T1000 (cell line): ENCODE measurements at places on chromosomes 11 and 22.

DNA sequence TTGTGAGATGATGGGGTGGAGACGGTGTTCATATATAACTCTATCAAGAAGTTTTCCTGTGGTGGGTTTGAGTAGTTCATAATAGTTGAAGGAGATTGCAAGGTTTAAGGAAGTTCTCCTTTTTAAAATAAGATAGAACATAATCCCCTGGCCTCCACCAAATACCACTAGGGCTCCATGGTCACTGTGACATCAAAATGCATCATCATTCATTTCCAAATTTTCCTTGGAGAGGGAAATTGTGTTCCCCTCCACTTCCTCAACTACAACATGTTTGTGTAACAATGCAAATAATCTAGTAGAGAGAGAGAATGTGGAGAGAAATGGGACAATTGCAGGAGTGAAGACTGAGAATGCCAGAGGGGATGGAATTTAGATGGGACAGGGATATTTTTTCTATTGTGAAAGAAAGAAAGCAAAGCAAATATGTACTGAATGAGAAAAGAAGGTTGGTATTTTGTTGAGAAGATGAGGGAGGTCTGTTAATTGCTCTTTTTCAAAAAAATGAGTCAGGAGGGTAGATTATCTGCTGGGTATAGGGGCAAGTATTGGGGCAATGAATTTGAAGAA lies 33.4 kb upstream of the ZBED5 start:
- no peak for DNase-seq

GRCh38 chr22:49943405-49943765 lies 17.2 kb upstream of the PIM3 start:
- DNase-seq: no peak

DNA sequence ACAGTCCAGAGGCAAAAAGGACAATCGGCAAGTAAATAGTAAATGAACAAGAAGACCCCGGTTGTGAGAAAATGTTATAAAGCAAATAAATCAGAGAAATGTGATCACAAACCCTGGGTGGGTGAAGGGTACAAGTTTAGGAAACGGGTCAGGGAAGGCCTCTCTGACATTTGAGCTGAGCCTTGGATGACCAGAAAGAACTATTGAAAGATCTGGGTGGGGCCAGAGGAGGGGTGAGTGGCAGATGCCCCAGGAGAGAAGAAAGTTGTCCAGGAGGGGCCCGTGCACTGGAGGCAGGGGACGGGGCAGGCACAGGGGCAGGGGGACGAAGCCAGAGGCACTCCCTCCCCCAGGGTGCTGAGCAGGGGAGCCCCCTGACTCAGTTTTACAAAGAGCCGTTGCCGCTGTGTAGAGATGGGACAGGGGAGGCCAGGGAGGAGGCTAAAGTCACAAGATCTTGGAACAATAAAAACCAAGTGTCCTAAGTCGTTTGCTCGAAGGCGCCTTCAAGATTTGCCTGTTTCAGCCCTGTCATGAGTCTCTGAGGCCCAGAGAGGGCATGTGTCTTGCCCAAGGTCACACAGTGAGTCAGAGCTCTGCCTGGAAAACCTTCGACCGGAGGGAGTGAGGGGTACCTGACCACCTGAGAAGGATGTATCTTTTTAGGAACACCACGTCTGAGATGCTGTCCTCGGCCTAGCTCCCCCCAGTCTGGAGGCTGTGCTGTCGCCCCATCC lies 10.8 kb upstream of the PDGFB start:
- no peak for DNase-seq

DNA sequence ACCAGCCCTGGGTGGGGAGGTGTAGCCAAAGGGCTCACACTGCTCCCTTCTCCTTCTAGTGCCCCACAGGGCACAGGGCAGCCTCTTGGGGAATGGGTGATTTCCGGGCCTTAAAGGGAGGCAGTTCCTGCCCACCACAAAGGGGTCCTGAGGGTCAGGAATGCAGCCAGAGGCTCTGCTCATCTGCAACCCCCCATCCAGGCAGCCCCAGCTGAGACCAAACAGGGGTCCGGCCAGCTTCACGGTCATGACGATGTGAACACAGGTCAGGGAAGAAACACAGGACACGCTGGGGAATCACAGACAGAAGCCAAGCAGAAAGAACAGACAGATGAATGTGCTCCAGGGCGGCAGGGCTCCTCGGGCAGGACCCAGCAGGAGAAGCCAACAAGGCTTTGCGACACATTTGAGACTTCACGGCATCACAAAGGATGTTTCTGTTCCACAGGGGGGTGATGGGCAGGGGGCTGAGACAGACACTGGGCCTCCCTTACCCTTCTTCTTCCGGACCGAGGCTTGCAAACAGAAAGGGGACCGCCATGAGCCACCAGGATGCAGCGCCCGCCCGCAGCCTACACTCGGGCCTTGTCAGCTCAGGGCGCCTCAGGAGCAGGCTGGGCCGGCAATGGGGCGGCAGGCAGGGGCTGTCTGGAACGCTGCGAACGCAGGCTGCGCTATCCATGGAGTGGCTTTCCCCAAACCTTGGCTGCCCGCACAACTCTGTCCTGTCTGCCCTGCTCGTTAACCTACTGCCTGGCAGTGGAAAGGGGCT lies 101.9 kb downstream of the CTTN start:
- DNase-seq: no peak

DNA sequence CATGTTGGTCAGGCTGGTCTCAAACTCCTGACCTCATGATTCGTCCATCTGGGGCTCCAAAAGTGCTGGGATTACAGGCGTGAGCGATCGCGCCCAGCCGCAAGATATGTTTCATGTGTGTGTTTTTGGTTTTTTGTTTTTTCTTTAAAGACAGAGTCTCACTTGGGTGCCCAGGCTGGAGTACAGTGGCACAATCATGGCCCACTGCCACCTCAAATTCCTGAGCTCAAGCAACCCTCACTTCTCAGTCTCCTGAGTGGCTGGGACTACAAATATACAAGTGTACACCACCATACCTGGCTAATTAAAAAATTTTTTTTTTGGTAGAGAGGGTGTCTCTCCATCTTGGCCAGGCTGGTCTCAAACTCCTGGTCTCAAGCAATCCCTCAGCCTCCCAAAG lies 8.4 kb downstream of the TIGD3 start:
- no peak for DNase-seq

- no peak for DNase-seq
These were observed 46.0 kb downstream of the DENND5A start for GRCh38 chr11:9219115-9219514.

DNA sequence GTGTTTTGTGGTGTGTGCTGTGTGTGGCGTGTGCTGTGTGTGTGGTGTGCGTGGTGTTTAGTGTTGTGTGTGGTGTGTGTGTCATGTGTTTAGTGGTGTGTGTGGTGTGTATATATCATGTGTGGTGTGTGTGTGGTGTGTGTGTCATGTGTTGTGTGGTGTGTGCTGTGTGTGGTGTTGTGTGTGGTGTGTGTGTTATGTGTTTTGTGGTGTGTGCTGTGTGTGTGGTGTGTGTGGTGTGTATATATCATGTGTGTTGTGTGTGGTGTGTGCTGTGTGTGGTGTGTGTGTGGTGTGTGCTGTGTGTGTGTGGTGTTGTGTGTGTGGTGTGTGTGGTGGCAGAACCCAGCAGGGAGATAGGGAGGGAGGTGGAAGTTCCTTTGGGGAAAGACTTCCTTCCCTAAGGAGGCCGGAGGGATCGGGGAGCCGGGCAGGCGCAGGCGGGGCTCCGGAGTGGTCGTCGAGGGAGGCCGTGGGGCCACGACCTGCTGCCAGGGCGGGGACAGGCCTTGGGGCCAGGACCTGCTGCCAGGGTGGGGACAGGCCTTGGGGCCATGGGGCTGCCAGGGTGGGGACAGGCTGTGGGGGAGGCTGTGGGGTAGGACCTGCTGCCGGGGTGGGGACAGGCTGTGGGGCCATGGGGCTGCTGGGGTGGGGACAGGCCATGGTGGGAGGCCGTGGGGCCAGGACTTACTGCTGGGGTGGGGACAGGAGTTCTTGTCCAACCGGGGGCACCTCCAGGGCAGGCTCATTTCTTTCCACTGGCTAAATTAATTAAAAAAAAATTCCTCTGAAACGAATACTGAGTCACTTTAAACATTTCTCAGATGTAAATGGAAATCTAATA lies 15.2 kb downstream of the PIM3 start:
- no peak for DNase-seq

GRCh38 chr11:34349882-34350281 lies 7.9 kb downstream of the ABTB2 start:
- DNase-seq: no peak

DNA sequence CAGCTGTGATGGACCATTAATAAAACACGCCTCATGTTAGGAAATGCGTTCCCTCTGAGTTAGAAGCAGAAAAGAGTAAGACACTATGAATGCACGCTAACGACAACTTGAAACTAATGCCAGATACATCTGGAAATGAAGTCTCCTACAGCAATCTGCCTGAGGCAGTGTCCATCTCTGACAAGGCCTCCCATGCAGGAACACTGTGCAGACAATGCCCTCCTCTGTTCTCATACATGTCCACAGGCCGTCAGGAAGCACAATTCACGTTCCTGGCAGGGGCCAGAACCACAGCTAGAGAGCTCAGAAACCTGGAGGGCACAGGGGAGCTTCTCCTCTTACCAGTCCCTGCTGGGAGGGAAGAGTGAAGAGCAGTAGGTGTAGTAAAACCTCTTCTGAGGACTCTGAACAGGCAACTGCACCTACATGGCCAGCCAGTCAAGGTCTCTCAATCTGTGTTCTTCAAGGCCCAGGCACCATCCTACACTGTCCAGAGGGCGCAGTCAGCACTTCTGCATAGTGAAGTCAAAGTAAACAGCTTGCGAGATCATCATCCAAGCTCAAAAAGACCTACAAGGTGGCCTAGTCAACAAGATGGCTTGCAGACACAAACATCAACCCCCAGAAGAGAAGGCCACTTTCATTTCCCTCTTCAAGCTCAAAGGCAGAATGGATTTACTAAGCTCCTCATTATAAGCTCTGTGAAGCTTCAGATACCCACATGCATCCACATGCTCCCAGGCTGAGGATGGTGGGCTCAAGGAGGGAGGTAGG lies 41.5 kb upstream of the CYP2D6 start:
- no peak for DNase-seq

- no peak for DNase-seq
These were observed 22.3 kb downstream of the RANGAP1 start for GRCh38 chr22:41263704-41264103.

DNA sequence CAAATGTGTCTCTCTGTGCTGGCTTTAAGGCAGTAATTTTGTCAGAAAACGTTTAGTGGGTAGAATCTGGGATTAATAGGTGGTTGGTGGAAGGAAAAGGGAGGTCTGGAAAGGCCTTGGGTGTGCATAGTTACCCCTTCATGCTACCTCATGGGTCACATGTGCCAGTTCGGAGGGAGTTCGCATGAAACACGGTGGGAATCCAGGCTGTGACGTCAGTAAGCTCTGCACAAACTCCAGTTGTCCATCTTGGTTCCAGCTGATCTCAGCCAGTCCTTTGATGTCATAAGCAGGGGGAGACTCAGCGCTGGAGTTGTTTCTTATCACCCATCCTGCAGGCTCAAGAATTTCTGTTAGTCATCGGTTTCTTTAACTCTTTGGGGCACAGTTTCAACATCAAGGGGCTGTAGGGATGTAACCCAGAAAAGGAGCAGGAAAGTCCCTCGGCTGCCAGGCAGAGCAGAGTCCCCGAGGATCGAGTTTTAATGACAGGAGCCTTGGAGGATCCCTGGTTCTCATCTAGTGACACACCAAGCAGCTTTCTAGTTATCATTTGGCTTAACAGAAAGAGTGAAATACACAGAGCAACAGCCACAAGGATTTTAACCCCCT lies 28.9 kb downstream of the MOV10L1 start:
- DNase-seq: no peak

DNA sequence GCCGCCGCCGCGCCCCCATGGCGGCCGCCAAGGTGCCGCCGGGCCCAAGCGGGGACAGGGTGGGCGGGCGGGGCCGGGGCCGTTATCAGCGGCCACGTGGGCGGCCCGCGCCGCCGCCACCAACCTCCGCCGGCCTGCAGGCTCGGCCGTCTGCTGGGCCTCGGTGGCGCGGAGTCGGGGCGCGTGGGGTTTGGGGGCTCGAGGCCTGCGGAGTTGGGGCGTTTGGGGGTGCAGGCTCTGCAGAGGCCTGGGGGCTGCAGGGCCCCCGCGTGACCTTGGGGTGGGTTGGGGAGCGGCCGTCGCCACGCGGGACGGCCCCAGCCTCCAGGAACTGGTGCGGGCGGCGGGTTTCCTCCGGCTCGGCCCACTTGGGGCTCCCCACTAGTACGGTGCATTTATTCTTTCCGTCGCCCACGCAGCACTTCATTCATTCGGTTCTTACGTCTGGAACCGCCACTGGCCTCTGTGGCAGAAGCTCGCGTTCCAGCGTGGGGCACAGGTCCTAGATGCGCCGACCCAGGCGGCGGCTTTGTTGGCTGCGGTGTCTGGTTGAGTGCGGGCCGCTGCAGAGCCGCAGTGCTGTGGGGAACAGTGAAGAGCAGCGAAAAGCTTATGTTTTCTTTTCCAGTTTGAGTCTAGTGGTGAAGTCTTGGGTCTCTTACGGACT lies 740 bp upstream of the TRMT2A start:
- DNase-seq: no peak

GRCh38 chr11:68843052-68843561 lies 1.4 kb upstream of the CPT1A start:
- no peak for DNase-seq

- no peak for DNase-seq
These were observed 55.1 kb downstream of the KIAA1671 start for GRCh38 chr22:25007444-25008106.

DNA sequence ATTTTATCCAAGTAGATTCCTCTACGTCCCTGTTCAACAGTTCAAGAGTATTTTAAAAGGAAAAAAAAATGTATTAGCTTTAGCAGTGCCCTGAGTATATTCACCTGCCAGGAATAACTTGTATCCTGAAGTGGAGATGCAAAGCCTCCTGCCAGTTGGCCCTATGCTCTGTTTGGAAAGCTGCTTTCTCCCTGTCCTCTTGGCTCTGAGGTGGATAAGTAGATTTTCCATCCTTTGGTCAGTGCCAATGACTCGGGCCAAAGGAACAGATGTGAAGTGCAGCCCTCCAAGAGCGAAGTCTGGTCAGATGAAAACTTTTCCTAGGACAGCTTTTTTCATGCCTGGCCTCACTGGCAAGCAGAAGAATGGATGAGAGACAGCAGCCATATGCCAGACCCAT lies 839.9 kb upstream of the TENM4 start:
- DNase-seq: no peak

DNA sequence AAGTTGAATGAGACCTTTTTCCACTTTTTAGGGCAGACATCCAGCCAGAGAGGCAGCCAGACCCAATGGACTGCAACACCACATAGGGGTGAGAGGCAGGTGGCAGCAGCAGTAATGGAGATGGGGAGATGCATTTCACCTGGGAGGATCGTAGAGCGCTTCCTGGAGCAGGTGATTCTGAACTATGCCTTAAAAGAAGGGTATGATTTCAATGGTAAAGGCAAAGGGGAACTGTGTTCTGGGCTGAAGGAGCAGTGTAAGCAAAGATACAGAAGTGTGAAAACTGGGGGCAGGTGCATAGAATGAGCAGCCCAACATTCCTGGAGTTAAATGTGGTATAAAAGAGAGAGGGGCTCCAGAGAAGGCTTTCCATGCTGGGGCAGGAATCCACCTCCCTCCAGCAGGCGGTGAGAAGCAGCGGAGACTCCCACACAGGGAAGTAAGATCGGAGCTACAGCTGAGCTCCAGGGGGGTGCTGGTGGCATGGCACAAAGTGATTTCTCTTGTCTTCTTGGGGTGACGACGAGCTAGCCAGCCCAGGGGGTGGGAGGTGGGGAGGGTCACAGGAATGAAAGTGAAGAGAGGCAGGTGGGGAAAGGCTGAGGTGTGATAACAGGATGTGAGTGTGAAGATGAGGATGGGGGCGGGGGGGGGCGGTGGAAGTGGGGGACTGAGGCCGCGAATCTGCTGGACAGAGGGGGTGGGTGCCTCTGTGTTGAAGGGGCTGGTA lies 4.3 kb upstream of the SERHL2 start:
- no peak for DNase-seq

GRCh38 chr22:42320443-42321416 lies 50.3 kb upstream of the TCF20 start:
- DNase-seq: no peak

- DNase-seq: no peak
These were observed 35.3 kb upstream of the NECTIN1 start for GRCh38 chr11:119764108-119764868.
